ENCODE measurements at places on chromosomes 7 and 10. TPM values are rescaled to one million over a fixed set of nuclear protein-coding genes. Genes with fewer than 3 reads are reported as not detected.

DNA sequence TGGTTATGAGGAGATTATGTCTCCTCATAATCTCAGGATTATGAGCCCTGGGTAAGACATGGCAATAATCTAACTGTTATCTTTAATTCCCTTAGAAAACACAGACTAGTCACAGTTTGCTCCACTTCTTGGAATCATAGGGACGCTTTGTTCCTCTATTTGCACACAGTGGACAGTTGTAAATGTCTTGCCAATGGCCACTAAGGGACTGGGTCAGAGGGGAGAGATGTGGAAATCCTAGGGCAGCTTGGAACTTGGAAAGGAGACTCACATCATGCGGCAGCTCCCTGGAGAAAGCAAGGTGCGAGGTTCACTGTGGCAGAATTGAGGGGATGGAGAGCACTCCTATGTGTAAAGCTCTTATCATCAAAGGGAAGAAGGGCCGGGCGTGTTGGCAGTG, 266.1 kb downstream of the PRPF18 start:
- DNase-seq, result no peak
- H3K27me3 ChIP-seq, result no peaks in the 10 kb centered on the region
- peaks cover 16% of the 10 kb centered on the region for H3K4me1 ChIP-seq
- H3K36me3 ChIP-seq, result no peaks in the 10 kb centered on the region
- no peak overlapping the region for H3K4me3 ChIP-seq

DNA sequence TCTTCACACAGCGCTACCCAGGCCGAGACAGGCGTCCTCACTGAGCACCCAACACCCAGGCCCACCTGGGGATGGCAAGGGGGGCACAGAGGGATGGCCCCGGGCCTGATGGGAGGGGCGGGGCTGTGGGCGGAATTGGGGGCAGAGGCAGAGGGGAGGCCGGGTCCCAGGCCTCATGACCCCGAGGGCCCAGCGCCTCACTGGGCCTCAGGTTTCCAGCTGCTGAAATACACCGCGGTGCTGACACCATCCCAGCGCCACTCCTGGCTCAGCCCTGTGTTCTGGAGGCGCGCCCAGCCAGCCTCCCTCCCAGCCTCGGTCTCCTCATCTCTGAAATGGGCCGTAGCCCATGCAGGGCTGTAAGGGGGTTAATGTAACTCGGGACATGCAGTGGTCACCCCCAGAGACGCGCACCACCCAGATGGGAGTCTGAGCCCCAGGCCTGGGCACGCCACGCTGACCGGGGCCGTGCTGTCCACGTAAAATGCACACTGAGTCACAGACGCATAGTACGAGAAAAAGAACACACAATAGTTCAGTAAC, 82.3 kb downstream of the UNCX start:
- no peak overlapping the region for H3K27ac ChIP-seq
- no peaks in the 10 kb centered on the region for H3K36me3 ChIP-seq
- DNase-seq, result no peak

DNA sequence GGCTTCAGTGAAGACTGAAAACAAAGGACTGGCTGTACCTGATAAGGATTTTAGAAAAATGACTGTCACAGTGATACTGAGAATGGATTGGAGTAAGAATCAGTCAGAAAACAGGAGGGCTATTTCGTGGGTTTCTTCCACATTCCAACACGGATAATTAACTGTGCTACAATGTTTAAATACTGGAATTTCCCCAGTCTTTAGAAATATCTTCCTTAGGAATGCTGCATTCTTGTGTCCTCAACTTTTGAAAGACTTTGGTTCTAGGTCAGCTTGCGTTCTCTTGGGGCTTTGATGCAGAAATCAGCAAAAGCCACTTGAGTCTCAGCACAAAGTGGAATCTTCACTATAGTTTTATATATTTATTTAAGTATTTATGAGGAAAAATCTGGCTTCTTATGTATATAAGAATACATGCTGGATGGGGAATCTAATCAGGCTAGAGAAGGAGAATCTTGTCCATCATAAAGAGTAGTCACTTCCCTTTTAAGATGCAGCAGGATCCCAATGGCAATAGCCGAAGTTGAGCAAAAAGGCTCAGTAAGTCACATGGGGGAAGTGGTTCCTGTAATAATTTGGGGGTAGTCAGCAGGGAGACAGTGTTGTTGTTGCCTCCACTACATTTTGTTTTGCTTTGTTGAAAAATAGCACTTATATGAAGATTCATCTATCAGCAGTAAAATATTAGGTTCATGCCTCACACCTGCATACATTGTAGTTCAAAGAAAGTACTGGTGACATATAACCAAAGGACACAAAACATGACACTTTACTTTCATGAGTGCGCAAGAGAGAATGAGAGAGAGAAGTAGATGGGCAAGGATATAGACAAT, 86.0 kb downstream of the CH25H start:
- H3K27me3 ChIP-seq, result no peaks in the 10 kb centered on the region
- no peaks in the 10 kb centered on the region for H3K36me3 ChIP-seq
- H3K27ac ChIP-seq, result peak overlapping the region; percentile 14

- peaks cover 51% of the 10 kb centered on the region for H3K4me1 ChIP-seq
- H3K4me3 ChIP-seq, result no peak overlapping the region
- DNase-seq, result no peak
- H3K36me3 ChIP-seq, result no peaks in the 10 kb centered on the region
- H3K27me3 ChIP-seq, result no peaks in the 10 kb centered on the region
Measured at GRCh38 chr10:29634105-29634504, 666 bp downstream of the SVIL start.

DNA sequence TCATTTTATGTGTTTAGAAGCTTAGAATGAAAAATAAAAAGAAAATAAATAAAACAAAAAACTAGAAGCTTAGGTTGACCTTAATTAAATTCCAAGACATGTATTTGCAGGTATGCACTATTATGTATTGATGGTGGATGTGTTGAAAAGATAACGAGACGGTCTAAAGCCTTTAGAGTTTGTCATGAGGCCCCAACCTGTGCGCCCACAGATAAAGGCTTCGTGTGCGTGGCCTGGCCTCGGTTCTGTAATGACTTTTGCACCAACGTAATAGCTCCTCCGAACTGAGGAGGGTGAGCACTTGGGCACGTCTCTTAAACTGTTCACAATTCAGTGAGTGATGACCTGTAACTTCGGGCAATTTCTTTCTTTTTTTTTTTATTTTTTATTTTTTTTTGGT, 43.7 kb upstream of the NCAPG2 start:
- H3K36me3 ChIP-seq, result peaks cover 76% of the 10 kb centered on the region
- H3K4me1 ChIP-seq, result no peaks in the 10 kb centered on the region
- H3K27me3 ChIP-seq, result no peaks in the 10 kb centered on the region
- DNase-seq, result no peak
- H3K27ac ChIP-seq, result no peak overlapping the region

- H3K4me1 ChIP-seq, result no peaks in the 10 kb centered on the region
- DNase-seq, result no peak
- H3K36me3 ChIP-seq, result no peaks in the 10 kb centered on the region
- H3K4me3 ChIP-seq, result no peak overlapping the region
- H3K27me3 ChIP-seq, result no peaks in the 10 kb centered on the region
- H3K27ac ChIP-seq, result no peak overlapping the region
Measured at GRCh38 chr7:25025218-25025671, 45.3 kb upstream of the OSBPL3 start.

DNA sequence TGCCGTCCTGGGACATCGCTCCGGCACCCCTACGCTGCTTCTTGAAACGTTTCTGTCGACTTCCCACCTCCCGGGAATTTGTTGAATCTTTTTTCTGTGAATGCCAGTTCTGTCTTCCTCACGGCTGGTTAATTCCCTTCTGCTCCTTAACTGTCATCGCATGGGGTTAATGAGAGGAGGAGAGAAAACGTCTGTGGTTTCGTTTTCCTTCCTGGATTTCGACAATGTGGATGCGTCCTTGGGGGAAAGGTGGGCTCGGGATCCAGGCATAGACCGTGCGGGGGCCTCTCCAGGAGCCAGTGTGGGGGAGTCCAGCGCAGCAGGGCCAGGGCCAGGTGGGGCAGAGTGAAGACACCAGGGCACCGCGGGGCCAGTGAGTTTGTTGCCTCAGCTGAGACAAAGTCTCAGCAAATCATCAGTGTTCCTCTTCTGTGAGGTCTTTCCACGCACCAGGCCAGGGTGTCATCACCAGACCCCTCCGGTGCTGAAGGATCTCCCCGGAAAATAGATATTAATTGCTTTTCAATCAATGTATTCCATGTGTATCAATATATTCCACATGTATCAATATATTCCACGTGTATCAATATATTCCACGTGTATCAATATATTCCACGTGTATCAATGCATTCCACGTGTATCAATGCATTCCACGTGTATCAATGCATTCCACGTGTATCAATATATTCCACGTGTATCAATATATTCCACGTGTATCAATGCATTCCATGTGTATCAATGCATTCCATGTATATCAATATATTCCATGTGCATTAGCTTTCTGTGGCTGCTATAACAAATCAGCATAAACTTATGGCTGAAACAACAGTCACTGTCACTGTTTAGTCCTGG, 33.7 kb upstream of the CFAP46 start:
- DNase-seq, result peak; percentile 57
- peaks cover 47% of the 10 kb centered on the region for H3K27me3 ChIP-seq
- H3K27ac ChIP-seq, result no peak overlapping the region
- no peaks in the 10 kb centered on the region for H3K36me3 ChIP-seq
- no peak overlapping the region for H3K4me3 ChIP-seq

- H3K36me3 ChIP-seq, result peaks cover 19% of the 10 kb centered on the region
- peak overlapping the region; percentile 43 for H3K27ac ChIP-seq
- no peak for DNase-seq
- H3K4me1 ChIP-seq, result peaks cover 8% of the 10 kb centered on the region
Measured at GRCh38 chr7:2796358-2797352, 47.5 kb downstream of the GNA12 start.

- no peak overlapping the region for H3K4me3 ChIP-seq
- no peak for DNase-seq
- H3K4me1 ChIP-seq, result no peaks in the 10 kb centered on the region
- no peaks in the 10 kb centered on the region for H3K27me3 ChIP-seq
- no peaks in the 10 kb centered on the region for H3K36me3 ChIP-seq
Measured at GRCh38 chr10:80108576-80109239, 23.8 kb upstream of the PLAC9 start.

- peaks cover 47% of the 10 kb centered on the region for H3K27me3 ChIP-seq
- peaks cover 14% of the 10 kb centered on the region for H3K4me1 ChIP-seq
- H3K27ac ChIP-seq, result no peak within 1 kb of the TSS
- no peaks in the 10 kb centered on the region for H3K36me3 ChIP-seq
- DNase-seq, result no peak
Measured at GRCh38 chr7:136868496-136869000, at the start of gene CHRM2. CHRM2 (plus strand) TSS chr7:136868652; CDS start chr7:137014866, 146,214 bp downstream.

- DNase-seq, result no peak
- no peaks in the 10 kb centered on the region for H3K4me1 ChIP-seq
- H3K36me3 ChIP-seq, result peaks cover 90% of the 10 kb centered on the region
- no peak overlapping the region for H3K4me3 ChIP-seq
- H3K27ac ChIP-seq, result no peak overlapping the region
Measured at GRCh38 chr7:151131592-151132293, 35.8 kb downstream of the GBX1 start.

- no peak overlapping the region for H3K4me3 ChIP-seq
- H3K36me3 ChIP-seq, result no peaks in the 10 kb centered on the region
- no peaks in the 10 kb centered on the region for H3K27me3 ChIP-seq
- peak; percentile 43 for DNase-seq
- H3K4me1 ChIP-seq, result peaks cover 8% of the 10 kb centered on the region
Measured at GRCh38 chr10:47049906-47050305, 138.7 kb downstream of the PTPN20 start.

- no peaks in the 10 kb centered on the region for H3K4me1 ChIP-seq
- H3K27ac ChIP-seq, result no peak overlapping the region
- DNase-seq, result no peak
- H3K4me3 ChIP-seq, result no peak overlapping the region
- H3K36me3 ChIP-seq, result no peaks in the 10 kb centered on the region
Measured at GRCh38 chr7:117848941-117849340, 24.3 kb downstream of the CTTNBP2 start.

DNA sequence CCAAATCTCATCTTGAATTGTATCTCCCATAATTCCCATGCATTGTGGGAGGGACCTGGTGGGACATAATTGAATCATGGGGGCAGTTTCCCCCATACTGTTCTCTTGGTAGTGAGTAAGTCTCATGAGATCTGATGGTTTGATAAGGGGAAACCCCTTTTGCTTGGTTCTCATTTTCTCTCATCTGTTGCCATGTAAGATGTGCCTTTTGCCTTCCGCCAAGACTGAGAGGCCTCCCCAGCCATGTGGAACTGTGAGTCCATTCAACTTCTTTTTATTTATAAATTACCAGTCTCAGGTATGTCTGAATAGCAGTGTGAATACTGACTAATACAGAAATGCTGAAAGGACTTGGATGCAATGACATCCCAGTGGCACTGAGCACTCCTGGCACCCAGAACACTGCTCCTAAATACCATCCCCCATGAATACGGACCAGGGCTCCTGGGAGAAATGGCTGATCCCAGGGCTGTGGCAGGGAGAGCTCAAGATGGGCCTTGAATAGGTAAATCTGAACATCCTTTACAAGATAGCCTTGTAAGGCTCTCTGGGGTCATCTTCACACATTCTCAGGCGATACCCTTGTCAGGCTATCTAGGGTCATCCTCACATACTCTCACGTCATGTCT, 19.4 kb downstream of the ZFAND2A start:
- H3K27ac ChIP-seq, result no peak overlapping the region
- H3K36me3 ChIP-seq, result no peaks in the 10 kb centered on the region
- H3K27me3 ChIP-seq, result no peaks in the 10 kb centered on the region
- peak; percentile 1 for DNase-seq

- H3K4me3 ChIP-seq, result no peak overlapping the region
- H3K36me3 ChIP-seq, result no peaks in the 10 kb centered on the region
- no peaks in the 10 kb centered on the region for H3K27me3 ChIP-seq
- DNase-seq, result no peak
- H3K27ac ChIP-seq, result no peak overlapping the region
Measured at GRCh38 chr10:28186887-28187578, 115.8 kb downstream of the MPP7 start.

GRCh38 chr7:138025215-138026186, 23.6 kb upstream of the CREB3L2 start:
- H3K36me3 ChIP-seq, result no peaks in the 10 kb centered on the region
- H3K4me1 ChIP-seq, result no peaks in the 10 kb centered on the region
- H3K4me3 ChIP-seq, result no peak overlapping the region
- H3K27ac ChIP-seq, result no peak overlapping the region
- H3K27me3 ChIP-seq, result no peaks in the 10 kb centered on the region

C10orf53 gene
- not detected for total RNA-seq

HOXA2 gene
- 2.1 TPM for total RNA-seq

GJD4 gene
- total RNA-seq, result not detected

SRGN gene
- total RNA-seq, result 225 TPM

LIPJ gene
- not detected for total RNA-seq

CEP41 gene
- 11.3 TPM for total RNA-seq

LIMK1 gene
- 53.1 TPM for total RNA-seq

TBATA gene
- not detected for total RNA-seq

NUTM2A gene
- 2.9 TPM for total RNA-seq

TRA2A gene
- 71.6 TPM for total RNA-seq

OR2A1 gene
- total RNA-seq, result not detected

POMZP3 gene
- total RNA-seq, result 12.0 TPM

DOCK4 gene
- 100 TPM for total RNA-seq

HOXA11 gene
- not detected for total RNA-seq

LLCFC1 gene
- not detected for total RNA-seq

Measured in upper lobe of right lung (tissue), 1 donor.